IPS DF 6.9 (cell line): ENCODE measurements at places on chromosomes 13 and 19.
A peak's percentile ranks its signal among the peaks of the same experiment; 100 is the strongest.

- DNase-seq: no peak
Measured at GRCh38 chr13:66553391-66553790, 676.7 kb downstream of the PCDH9 start.

DNA sequence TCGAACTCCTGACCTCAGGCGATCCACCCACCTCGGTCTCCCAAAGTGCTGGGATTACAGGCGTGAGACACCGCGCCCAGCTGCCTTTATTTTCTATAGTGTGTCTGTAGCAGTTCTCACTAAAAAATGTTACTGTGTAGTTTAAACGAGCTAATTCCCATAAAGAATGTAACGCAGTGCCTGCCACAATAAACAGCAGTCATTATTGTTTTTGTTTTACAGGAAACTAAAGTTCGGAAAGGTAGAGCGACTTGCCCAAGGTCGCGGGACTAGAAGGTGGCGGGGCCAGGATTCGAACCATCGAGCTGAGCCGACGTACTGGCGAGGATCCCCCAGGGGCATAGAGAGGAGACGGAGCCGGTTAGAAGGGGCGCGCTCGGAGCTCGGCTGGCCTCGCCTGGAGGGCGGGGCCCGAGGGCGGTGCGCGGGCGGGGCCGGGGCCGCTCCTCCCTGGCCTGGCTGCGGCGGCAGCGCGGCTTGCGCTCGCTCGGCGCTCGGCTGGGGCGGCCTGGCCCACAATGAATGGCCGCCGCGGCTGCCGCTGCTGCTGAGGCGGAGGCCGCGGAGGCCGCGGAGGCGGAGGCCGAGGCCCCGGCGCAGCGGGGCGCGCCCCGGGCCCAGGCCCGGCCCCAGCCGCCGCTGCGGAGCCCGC, at the start of gene NACC1:
NACC1 (plus strand) TSS at position 493 of the 652 bp plus-strand sequence. CDS start 16,944 bp downstream, outside the sequence.
- no peak for DNase-seq

- DNase-seq: no peak
Measured at GRCh38 chr13:97353927-97354675, 79.9 kb upstream of the RAP2A start.

- no peak for DNase-seq
Measured at GRCh38 chr19:37930416-37930815, 23.4 kb downstream of the SIPA1L3 start.

DNA sequence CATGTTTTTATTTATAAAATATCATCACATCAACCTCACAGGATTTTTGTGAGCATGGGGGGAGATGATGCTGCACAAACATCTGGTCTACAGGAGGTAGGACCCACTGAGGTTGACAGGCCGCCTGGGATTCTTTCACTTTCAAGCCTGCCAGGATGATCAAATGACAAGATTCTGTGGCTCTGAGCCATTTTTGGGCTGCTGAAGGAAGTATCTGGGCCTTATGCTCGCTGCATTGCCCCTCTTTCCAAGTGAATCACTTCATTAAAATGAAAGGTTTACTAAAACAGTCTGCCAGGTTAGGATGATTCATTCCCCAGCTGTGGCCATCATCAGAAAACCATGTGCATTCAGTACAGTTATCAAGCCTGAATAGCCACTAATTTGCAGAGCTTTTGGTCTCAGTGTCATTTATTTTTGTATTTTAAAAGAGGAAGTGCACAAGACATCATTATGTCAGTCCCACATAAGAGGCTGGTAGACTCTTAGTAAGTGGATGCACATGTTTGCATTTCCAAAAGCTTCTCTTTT, 34.4 kb downstream of the STARD13 start:
- DNase-seq: no peak

GRCh38 chr19:58059003-58059670, at the start of gene ZNF135:
Gene ZNF135, plus strand, starts transcription at chr19:58059282. Its CDS starts 721 bp downstream, at chr19:58060003.
- peak; percentile 71 for DNase-seq

DNA sequence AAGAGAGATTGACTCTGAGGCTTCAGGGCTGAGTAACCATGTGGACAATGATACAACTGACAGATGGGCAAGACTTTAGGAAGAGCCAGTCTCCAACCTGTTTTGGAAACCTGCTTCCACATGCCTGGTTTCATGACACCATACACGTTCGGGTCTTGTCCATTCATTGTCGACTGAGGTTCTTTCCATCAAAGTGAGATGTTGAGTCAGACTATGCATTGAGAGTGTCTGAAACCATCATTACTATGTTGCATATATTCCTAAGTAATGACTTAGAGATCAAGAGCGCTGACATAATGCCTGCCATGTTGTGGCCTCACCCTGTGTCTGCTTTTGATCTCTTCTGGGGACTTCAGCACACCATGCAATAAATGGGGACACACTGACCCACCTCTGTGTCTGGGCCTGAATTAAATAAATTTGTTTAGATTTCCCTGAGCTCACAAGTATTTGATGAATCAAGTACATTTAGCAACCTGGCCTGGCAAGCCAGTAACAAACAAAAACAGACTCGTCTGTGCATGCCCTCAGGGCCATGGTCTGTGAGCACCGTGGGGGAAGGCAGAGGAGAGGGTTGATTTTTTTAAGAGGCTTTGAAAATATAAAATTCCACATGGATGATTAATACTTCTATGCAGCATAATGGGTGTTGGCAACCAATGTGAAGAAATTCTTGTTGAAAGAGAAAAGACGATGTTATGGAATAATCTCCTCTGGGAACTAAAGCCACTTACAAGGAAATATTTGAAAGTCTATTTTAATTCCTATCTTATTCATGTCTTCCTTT, 49.9 kb upstream of the UBAC2 start:
- DNase-seq: no peak

GRCh38 chr13:97359181-97360057, 74.5 kb upstream of the RAP2A start:
- DNase-seq: peak; percentile 43

GRCh38 chr13:102869948-102870676, 24.3 kb downstream of the ERCC5 start:
- no peak for DNase-seq

DNA sequence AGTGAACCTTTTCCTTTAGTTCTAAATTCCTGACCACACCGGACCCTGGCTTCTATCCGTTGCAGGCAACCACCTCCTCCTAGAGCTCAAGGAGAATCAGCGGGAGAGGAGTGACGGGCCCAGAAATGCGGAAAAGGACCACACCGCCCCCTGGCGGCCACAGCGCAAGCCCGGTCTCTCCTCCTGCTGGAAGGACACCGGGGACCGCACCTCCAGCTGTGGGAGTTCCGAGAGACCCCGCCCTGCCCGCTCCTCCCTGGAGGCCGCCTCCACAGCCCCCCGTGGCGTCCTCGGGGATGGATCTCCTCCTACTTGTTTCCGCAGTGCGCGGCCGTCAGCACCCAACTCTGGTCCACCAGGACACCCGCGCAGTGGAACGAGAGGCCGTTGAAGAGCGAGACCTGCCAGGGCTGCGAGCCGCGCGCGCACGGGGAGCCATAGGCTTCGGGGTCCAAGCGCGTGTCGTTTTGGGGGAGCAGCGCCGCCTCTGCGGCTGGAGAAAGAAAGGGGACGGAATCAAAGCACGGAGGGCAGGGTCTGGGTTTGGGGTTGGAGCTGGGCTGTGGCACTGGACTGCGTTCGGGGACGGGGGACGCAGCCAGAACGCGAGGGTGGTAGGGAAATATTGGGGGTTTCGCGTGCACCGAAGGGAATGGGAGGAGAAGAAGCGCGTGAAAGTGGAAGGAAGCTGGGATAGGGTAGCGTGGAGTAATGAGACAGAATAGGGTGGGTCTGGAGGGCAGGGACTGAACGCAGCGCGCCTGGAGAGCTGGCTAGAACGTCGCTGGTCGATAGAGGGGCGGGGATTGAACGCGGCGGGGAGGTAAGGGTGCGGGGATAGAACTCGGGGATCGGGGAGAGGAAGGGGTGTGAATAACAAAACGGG, 2.5 kb downstream of the KLK10 start:
- peak; percentile 87 for DNase-seq

- no peak for DNase-seq
Measured at GRCh38 chr13:33931397-33932311, 113.7 kb downstream of the RFC3 start.

GRCh38 chr19:4472174-4472974, at the start of gene HDGFL2:
Gene HDGFL2, plus strand, starts transcription at chr19:4472297. Its CDS starts 54 bp downstream, at chr19:4472351.
- no peak for DNase-seq

GRCh38 chr19:21472507-21472906, 32.9 kb upstream of the ZNF429 start:
- no peak for DNase-seq

DNA sequence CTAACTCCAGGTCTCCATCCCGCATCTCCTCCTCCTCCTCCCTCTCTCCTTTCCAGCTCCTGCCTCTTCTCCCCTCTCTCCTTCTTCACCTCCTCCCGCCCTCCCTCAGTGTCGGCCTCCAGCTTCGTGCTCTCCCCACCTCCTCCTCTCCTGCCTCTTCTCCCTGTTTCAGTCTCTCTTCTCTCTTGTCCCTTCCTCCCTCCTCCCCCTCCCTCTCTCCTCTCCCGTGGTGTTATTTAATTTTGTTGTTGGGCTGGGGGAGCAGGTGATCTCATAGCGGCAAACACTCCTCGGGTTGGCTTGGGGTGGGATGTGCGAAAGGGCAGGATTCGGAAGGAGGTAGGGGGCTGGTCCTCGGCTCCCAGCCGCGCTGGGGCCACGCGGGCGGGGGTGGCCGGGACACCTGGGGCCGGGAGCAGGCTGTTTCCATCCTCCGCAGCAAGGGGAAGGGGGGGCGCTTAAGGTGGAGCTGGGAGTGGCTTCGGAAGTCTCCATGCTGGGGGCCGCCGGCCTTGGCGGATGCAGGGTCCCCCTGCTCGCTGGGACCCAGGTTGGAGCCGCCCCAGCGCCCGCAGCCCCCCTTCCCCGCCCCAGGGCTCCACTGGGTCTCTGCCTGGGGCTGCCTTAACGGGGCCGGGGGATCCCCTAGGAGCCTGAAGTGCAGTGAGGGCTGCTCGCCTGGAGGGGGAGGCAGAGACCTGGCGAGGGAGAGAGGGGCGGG, at the start of gene CA11:
CA11 (minus strand) TSS at position 187 of the 721 bp plus-strand sequence. CDS start 555 bp downstream, outside the sequence.
- no peak for DNase-seq

- no peak for DNase-seq
Measured at GRCh38 chr19:45778010-45778661, 4.2 kb downstream of the DMPK start.

DNA sequence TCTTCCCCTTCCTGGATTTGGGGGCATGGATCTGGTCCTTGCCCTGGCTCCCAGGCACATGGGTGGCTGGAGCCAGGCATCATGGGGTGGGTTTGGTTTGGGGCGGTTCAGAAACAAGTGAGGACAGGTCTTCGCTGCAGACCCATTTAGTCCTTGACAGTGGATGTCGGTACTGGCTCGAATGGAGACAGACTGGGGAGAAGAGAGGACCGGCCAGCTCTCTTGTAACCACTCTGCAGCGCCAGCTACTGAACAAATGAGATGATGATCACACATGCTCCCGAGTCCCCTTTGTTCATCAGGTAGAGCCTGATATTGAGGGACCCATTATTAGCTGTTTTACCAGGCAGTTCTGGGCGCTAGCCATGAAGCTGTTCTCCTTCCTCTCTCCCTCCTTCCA, 64.5 kb downstream of the CHST8 start:
- DNase-seq: no peak

GRCh38 chr13:44151474-44151873, 222.2 kb upstream of the SERP2 start:
- DNase-seq: no peak

DNA sequence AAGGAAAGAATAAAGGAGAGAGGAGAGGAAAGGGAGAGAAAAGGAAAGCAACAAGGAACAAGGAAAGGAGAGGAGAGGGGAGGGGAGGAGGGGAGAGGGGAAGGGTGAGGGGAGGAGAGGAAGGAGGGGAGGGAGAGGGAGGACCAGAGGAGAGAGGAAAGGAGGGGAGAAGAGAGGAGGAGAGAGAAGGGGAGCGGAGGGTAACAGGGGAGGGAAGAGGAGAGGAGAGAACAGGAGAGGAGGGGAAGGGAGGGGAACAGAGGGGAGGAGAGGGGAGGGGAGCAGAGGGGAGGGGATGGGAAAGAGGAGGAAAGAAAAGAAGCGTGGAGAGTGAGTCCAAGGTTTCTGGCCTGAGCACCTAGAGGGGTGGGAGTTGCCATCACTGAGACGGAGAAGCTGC, 26.7 kb downstream of the FAAP24 start:
- no peak for DNase-seq

DNA sequence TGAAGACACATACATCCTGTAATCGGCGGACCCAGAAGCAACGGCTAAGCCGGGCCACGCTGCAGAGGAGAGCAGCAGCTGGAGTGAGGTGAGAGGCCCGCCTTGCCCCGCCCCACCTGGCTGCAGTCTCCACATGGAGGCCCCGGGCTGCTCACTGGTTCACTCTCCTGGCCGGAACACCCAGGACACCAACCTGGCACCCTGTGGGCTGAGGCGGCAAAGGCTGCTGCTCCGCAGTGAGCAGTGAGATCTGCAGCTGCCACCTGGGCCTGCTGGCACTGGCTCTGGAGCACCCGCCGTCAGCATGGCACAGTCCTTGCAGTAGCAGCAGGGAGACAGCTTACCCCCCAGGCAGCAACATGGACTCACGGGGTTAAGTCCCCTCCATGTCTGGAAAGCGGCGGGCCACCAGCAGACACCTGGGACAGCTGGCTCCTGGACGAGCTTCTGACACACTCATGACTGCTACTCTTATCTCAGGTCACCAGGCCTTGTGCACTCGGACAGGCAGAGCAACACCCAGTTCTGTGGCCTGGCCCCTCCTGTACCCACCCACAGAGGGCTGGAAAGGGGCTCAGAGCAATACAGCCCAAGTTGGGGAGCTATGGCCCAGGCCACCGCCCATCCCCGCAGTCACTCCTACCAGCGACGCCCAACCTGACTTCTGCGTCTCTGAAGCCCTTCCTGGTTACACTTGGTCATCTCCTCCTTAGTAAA, 13.2 kb upstream of the KPTN start:
- DNase-seq: no peak
